ENCODE measurements at places on chromosomes 1 and 21.
A peak's percentile ranks its signal among the peaks of the same experiment; 100 is the strongest.

GRCh38 chr1:242738702-242739645, 214.5 kb upstream of the PLD5 start:
- DNase-seq: no peak

DNA sequence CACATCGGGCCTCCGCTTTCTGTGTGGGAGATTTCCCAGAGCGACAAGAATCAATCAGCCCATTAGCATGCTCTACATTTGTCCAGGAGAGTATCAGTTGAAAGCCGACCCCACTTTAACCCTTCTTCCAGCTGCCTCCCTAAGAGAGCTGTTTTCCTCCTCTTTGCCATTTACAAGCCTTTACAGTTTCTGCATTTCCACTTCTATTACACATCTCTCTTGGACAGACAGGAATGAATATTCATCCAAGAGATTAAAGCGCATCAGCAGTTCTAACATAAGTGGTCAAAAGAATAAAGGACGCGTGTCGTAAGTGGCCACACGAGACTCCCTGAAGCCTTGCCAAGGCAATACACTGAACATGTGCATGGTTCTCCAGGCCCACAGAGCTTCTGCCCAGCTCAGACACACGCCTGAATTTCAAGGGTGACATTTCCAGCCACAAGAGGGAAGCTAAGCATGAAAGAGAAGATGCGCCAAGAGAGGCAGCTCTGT, 47.3 kb downstream of the FAM78B start:
- no peak for DNase-seq

DNA sequence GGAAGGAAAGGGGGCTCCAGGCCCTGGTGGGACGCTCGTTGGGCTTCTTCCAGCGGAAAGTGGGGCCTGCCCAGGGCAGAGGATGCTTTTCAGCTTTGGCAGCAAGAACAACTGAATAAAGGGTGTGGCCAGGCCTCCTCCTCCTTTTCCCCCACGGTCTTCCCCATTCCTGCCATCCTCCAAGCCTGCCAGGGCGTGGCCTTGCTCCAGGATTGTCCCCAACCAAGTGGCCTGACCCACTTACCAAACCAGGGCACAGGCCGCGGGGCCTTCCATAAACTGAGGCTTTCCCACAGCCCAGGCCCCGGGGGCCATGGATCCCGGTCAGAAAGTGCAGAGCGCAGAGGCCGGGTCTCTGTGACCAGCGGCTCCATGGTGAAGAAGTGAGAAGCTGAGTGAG, 33.6 kb downstream of the CASZ1 start:
- no peak for DNase-seq

GRCh38 chr1:8204826-8205225, 113.1 kb upstream of the SLC45A1 start:
- no peak for DNase-seq

DNA sequence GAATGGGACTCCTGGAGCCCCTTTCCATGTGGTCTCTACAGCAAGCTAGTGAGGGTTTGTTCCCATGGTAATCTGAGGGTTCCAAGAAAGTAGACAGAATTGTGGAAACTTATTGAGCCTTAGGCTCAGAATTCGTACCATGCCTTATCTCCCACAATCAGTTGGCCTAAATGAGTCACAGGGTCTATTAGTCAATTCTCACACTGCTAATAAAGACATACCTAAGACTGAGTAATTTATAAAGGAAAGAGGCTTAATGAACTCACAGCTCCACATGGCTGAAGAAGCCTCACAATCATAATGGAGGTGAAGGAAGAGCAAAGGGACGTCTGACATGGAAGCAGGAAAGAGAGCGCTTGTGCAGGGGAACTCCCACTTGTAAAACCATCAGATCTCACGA, 106.6 kb upstream of the CXADR start:
- no peak for DNase-seq

DNA sequence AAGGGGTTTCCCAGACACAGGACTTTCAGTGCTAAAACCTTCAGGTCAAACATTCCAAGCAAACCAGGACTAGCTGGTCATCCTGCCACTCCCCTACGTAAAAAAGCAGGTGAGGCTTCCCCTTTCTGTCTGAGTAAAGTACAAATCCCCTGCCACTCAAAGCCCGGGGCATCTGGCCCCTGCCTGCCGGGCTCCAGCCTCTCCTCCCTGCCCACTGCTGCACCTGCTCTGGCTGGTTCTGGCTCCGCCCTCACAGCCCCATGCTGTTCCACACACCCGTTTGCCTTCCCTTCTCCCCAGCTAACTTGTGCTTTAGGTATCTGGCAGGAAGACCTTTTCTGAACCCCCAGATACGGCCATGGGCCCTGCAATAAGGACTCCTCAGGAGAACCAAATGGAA, 23.3 kb upstream of the S100A7 start:
- peak; percentile 31 for DNase-seq

DNA sequence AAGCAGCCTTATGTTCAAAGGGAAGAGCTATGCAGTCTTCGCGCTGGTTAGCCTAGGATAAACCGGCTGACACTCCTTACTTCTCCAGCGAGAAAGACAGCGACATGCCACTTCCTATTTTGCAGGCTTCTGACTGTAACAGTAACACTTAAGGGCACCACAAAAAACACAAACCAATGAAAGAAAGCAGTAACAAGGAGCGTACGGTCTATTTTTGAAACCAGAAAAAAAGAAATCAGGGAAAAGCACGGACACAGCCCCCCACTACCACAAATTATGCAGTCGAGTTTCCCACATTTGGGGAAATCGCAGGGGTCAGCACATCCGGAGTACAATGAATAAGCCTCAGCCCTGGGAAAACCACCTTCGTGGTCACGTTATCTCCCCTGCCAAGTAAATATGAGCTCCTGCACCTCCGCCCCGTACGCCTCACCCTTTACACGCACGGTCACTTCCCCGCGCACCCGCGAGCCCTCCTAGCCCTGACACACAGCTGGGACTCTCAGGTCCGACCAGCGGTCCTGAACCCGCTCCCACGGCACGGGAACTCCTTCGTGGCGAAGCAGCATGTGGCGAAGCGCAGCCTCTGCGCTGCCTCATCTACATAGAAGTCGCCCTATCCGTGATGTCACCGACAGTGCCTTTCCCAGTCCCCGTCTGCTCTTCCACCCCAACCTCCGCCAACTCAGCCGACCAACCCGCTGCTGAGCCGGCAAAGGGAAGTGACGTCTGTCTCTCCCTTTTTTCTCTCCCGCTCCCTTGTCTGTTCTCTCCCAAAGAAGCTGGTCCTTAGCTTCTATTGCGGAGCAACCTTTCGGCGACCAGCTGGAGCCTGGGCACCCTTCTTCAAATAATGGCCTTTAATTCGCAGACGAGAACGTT, 40.9 kb upstream of the PPIAL4F start:
- DNase-seq: no peak

- DNase-seq: peak; percentile 26
These were observed 212.7 kb downstream of the ZP4 start for GRCh38 chr1:237677979-237678378.

DNA sequence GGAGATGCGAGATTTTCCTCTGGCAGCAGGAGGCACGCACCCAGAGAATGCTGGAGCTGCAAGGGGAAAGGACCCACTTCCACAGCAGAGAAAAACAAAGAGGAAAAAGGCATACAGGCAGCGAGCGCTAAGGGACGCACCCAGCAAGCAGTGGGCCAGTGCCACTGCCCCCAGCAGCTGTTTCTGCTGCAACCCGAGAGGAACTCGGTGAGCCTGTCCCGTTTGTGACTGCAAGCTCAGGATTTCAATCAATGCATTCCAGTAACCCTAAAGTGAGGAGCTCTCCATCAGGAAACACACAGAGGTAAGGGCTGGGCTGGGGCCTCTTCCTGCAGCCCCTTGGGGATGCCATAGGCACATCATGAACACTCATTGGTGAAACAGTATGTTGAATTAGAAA, 58.7 kb downstream of the ACP6 start:
- DNase-seq: no peak

GRCh38 chr1:116906812-116907211, 2.9 kb upstream of the PTGFRN start:
- DNase-seq: no peak

DNA sequence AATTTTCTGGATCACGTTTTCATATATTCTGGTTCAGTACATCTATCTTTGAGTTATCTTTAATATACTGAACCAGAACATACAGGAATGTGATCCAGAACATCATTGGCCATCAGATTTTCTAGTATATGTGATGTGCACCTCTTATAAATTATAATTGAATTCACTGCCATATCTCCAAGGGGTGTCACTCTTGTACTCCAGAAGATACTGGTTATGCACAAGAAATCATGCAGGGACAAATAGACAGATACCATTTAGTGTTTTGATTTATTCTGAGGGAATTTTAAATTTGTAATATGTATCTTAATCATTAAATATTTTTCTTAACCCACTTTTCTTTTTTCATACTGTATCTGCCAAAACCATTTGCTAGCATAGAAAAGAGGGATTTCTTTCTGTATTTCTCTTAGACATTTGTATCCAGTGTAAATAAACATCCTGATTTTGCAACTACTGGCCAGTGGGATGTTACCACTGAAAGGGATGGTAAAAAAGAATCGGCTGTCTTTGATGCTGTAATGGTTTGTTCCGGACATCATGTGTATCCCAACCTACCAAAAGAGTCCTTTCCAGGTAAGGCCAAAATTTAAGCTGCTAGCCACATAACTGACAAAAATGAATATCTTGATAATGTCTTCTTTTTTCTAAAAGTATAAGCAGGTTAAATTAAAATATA, 16.7 kb downstream of the FMO3 start:
- DNase-seq: no peak
